ENCODE measurements at places on chromosomes 6 and 20.

GRCh38 chr6:12138381-12138780 is 126.3 kb downstream of the HIVEP1 start:
- no peak for DNase-seq

- DNase-seq: no peak
Observed at GRCh38 chr20:5349448-5349847, 32.7 kb upstream of the PROKR2 start.

DNA sequence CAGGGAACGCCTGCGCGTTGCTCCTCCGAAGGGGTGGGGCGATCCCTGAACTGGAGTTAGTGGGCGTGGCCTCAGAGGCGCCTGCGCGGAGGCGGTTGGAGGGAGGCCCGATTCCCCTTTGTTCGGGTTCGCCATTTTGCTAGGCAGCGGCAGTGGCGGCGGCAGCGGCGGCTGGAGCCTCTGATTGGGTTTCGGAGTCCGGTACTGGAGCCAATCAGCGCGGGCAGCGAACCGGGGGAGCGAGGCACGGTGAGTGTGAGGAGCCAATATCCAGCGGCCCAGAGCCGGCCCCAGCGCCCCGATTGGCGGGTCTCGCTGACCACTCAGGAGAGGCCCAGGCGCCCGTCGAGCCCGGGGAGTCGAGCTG is at the start of gene NFYA:
Gene NFYA, plus strand, starts transcription at position 139 of the 367 bp plus-strand sequence. CDS start 6,116 bp downstream, outside the sequence.
- peak; percentile 99 for DNase-seq

- no peak for DNase-seq
Observed at GRCh38 chr6:112464901-112465665, 118.0 kb downstream of the RFPL4B start.

DNA sequence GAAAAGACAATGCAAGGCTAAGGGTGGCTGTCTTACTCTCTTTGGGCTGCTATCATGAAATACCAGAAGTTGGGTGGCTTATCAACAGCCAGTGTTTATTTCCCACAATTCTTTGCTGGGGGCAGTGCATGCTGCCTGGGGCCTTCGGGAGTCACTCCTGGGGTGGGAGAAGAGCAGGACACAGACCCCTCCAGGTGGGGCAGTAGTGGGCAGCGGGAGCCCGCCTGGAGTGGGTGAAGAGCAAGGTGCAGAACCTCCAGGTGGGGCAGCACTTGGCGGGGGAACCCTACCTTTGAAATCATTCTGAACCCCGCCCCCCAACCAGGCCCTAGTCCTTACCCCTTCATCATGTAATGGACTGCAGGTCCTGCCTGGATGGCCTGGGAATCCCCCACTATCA is 69.6 kb upstream of the THBS2 start:
- peak; percentile 75 for DNase-seq

- no peak for DNase-seq
Observed at GRCh38 chr20:19605786-19606485, 152.1 kb upstream of the RIN2 start.

- no peak for DNase-seq
Observed at GRCh38 chr20:45174434-45175364, at the start of gene PI3. PI3 (plus strand) TSS chr20:45174902; CDS start chr20:45174923, 21 bp downstream.

GRCh38 chr20:8981482-8981881 is 87.4 kb upstream of the PLCB4 start:
- DNase-seq: no peak

GRCh38 chr6:48474136-48474535 is 363.1 kb upstream of the PTCHD4 start:
- DNase-seq: no peak

DNA sequence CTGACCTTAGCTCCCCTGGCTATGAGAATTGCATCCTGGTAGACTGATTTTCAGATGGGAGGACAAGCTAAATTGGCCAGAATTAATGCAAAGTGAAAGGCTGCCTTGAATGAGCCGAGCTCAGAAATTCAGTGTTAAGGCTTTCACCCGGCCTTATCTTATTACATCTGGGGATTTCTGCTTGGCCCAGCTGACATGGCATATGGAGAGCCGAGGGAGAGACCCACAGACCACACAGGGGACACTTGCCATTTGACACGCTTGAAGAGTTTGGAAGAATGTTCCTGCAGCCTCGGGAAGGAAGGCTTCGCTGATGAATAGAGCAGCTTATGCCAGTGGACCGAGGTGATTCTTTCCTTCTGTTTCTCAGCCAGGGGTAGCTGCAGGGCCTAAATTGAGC is 9.0 kb downstream of the MOCS3 start:
- no peak for DNase-seq

DNA sequence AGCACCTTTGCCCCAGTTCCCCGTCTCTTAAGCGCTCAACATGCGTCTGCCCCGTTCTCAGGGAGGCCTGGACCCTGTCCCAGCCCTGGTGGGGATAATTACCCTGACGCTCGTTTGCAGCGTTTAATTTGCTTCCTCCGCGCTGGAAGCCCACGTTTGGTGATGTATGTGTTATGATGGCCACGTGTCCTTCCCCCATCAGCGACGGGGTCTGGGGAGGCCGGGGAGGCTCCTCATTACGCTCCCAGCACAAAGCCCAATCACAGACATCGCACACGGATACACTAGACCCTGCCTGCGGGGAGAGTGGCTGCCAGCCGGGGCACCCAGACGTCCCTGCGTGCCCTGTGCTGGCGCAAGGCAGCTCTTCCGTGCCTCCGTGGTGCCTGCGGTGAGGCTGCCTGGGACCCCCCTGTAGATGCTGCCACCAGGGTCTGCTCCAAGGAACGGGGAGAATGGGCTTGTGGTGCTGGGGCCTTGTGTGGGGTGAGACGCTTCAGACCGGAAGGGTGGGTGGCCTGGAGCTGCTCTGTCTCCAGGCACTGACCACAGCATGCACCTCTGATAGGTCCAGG is 10.2 kb upstream of the CHRNA4 start:
- DNase-seq: no peak

GRCh38 chr6:162785632-162786242 is 58.0 kb downstream of the PACRG start:
- no peak for DNase-seq

GRCh38 chr6:165805636-165806035 is 142.6 kb upstream of the PDE10A start:
- DNase-seq: no peak

DNA sequence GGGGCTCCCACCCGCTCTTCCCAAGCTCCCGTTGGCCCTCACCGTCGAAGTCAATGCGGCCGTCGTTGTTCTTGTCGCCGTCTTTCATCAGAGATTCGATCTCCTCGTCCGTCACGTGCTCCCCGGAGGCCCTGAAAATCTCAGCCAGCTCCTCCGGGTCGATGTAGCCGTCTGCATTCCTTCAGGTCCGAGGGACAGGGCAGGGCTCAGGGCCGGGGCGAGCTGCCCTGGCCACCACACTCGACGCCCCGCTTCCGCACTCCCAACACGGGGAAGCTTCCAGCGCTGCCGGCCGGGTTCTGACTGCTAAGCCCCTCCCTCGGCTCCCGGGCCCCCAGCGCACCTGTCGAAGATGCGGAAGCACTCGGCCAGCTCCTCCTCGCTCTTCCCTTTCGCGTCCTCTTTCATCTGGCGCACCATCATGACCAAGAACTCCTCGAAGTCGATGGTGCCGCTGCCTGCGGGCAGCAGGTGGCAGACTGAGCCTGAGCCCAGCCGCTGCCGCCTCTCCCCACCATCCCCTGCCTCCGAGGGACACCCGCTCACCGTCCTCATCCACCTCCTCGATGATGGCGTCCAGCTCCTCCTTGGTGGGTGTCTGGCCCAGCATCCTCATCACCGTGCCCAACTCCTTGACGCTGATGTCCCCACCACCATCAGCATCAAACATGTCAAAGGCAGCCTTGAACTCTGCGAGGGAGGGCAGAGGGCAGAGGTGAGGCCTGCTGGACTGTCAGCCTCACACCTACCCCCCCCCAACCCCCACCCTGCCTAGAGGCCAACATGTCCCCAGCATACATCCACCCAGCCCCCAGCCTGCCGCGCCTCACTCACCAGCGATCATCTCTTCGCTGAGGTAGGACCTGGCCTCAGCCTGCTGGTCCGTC is 2.9 kb downstream of the TNNC2 start:
- no peak for DNase-seq

- DNase-seq: no peak
Observed at GRCh38 chr6:72580281-72580940, 41.5 kb upstream of the KCNQ5 start.

DNA sequence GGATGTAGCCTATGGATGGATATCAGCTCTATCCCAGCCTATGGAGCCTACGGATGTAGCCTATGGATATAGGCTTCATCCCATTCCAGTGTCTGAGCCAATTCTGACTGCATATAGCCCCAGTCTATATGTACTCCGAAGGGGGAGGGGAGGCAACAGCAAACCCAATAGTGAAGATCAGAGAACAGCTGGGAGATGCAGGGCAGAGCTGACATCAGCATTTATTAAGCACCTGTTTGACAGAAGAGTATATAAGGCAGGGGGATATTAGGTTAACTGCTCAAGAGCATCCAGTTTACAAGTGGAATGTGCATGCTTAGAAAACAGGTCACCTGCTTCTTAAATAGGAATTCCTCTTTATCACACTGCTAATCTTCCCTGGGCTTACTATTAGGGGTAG is 85.2 kb downstream of the TNFAIP3 start:
- no peak for DNase-seq

GRCh38 chr6:16562498-16562897 is 198.8 kb downstream of the ATXN1 start:
- DNase-seq: no peak

GRCh38 chr6:21219241-21219640 is 374.3 kb upstream of the SOX4 start:
- no peak for DNase-seq

DNA sequence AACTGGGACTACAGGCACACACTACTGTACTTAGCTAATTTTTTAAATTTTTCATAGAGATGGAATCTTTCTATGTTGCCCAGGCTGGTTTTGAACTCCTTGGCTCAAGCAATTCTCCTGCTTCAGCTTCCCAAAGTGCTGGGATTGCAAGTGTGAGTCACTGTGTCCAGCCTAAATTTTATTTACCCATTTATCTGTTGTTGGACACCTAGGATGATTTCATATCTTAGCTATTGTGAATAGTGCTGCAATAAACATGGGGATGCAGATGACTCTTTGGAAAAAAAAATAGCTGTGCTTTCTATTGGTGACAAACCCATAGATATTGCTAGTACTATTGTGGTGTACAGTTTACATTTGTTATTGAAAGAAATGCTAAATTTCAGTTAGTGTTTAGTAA is 19.6 kb upstream of the SYNCRIP start:
- no peak for DNase-seq

- no peak for DNase-seq
Observed at GRCh38 chr6:50850223-50851048, 31.8 kb downstream of the TFAP2B start.

DNA sequence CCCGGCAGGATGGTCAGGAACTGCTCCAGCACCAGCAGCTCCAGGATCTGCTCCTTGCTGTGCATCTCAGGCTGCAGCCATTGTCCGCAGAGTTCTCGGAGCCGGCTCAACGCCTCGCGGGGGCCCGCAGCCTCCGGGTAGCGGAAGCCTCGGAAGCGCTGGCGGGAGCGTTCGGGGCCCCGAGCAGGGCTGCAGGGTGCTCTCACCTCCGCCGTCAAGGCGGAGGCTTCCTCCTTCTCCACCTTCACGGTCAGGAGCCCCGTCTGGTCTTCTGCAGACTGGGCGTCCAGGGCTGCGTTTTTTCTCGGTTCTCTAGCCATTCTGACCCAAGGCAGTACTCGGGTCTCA is 434 bp downstream of the ZKSCAN4 start:
- DNase-seq: no peak

GRCh38 chr20:57409316-57409671 is 18.1 kb downstream of the RBM38 start:
- DNase-seq: no peak

GRCh38 chr6:137978252-137978896 is 111.3 kb downstream of the TNFAIP3 start:
- DNase-seq: no peak
